Fibroblast of villous mesenchyme (primary cell): ENCODE measurements at places on chromosomes 4 and X. TPM values are rescaled to one million over a fixed set of nuclear protein-coding genes. Genes with fewer than 3 reads are reported as not detected.

The PAGE4 gene
- not detected in 2 replicates for total RNA-seq

The BEND2 gene
- not detected in 2 replicates for total RNA-seq

The CXorf49 gene
- total RNA-seq = not detected in 2 replicates

The NPY2R gene
- not detected in 2 replicates for total RNA-seq

The TMEM144 gene
- 4.2 and 7.3 TPM in 2 replicates for total RNA-seq

The CCDC120 gene
- total RNA-seq = 0.86 and 0.97 TPM in 2 replicates

The HDAC8 gene
- total RNA-seq = 25.8 and 28.1 TPM in 2 replicates

The TBC1D1 gene
- total RNA-seq = 101 and 112 TPM in 2 replicates

The EOLA1 gene
- 11.7 and 12.2 TPM in 2 replicates for total RNA-seq

The CLIC2 gene
- 1.3 and 2.6 TPM in 2 replicates for total RNA-seq
